ENCODE measurements at places on chromosomes 2 and 18.

- no peak for DNase-seq
Measured at GRCh38 chr2:147425437-147426029, 419.3 kb upstream of the ACVR2A start.

GRCh38 chr2:18304849-18305248 is 255.6 kb downstream of the RDH14 start:
- no peak for DNase-seq

DNA sequence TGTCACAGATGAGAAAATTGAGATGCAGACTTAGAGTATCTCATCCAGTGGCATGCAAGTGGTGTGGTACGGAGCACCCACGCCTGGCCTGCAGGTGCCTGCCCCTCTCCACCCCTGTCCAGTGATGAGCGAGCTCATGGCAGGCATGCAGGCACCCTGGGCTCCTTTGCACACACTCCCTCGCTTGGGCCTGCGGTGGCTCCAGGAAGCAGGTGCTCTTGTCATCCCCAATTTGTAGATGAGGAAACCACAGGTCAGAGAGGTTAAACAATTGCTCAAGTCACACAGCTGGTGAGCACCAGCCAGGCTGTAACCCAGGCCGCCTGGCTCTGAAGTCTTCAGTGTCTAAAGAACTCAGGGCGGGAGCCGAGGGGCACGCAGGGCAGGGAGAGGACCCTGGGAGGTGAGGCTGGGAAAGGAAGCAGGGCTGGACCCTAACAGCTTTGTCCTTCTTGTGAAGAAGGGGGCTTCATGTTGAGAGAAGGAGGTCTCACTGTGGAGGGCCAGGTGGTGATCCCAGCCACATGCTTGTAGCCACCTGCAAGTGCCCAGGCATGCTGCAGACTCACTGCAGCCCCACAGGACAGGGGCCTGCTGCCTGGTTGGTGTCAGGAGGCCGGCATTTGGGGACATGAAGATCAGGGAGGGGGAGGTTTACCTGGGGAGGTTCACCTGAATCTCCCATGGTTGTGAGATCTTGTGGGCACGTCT is 166.2 kb downstream of the SH3RF3 start:
- no peak for DNase-seq

- DNase-seq = no peak
Measured at GRCh38 chr2:70596739-70597138, 43.1 kb upstream of the TGFA start.

GRCh38 chr2:101675512-101675911 is 22.0 kb upstream of the MAP4K4 start:
- DNase-seq = no peak

- no peak for DNase-seq
Measured at GRCh38 chr2:127110985-127111384, 4.0 kb upstream of the BIN1 start.

- DNase-seq = no peak
Measured at GRCh38 chr2:226777611-226778010, 22.0 kb downstream of the IRS1 start.

DNA sequence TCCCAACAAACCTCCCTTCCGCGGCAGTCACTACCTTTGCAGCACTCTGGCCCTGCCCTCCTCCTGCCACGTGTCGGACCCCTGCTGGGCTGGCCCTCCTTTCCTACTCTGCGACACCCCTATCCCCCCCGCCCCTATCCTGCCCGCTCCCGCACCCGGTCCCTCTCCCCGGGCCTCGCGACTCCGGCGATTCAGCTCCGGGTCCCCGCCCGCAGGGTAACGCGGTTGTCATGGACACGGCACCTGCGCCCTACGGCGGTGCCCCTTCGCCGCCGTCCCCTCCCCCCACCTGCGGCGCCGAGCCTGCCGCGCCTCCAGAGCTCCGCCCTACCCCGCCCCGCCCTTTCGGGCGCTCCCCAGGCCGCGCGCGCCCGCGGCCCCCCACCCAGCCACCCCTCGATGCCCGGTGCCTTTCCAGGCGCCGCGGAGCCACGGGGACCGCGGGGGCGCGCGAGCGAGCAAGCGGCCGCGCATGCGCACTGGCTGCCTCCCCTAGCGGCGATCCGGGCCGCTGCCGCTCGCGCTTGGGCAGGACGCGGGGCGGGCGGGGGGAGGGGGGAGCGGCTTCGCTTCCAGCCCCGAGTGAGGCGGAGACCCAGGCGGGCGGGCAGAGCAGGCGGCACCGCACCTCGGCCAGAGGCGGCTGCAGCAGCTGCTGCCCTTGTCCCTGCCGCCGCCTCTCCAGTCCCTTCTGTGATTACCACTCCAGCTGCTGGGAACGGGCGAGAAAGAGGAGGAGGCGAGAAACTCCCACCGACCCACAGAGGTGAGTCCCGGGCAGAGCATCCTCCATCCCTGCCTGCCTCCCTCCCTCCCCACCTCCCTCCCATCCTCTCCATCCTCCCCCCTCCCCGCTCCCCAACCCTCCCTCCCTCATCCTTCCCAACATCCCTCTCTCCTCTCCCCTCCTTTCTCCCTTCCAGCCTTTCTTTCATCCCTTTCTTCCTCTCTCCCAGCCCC is at the start of gene CTNNA2:
CTNNA2 (plus strand) TSS at position 610 of the 960 bp plus-strand sequence.
- DNase-seq = peak; percentile 52

DNA sequence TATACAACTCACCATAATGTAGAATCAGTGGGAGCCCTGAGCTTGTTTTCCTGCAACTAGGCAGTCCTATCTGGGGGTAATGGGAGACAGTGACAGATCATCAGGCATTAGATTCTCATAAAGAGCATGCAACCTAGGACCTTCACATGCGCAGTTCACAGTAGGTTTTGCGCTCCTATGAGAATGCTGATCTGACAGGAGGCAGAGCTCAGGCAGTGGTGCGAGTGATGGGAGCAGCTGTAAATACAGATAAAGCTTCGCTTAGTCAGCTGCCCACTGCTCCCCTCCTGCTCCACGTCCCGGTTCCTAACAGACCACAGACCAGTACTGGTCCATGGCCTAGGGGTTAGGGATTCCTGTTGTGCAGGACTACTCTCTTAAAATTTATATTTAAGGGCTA is 255.3 kb upstream of the POU3F3 start:
- DNase-seq = no peak

- DNase-seq = peak; percentile 67
Measured at GRCh38 chr2:131034122-131035051, 58.9 kb downstream of the FAM168B start.

DNA sequence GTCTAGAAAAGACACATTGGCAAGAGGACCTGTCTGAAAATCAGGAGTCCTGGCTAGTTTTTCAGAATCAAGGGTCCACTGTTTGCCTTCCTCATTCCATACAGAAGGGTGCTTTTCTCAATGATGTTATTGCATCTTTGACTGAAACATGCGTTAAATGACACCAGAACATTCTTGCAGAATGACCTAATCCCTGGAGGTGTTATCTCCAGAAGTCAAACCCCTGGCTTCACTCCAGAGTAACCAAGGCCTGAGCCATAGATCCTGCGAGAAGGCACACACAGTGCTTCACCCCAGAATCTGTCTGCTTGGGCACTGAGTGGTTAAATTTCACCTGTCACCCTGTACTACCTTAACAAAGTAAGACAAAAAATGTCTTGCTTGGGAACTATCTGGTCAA is 1055.2 kb upstream of the FANCL start:
- no peak for DNase-seq

GRCh38 chr18:54957296-54957832 is 1.9 kb downstream of the CCDC68 start:
- no peak for DNase-seq
